Activated naive CD8-positive, alpha-beta T cell treated with anti-CD3 and anti-CD28 coated beads, Interleukin-2, amount 10 ng/mL, durations not matched to agents 7 days and 5 days (primary cell): ENCODE measurements at places on chromosomes 2 and 18. TPM values are rescaled to one million over a fixed set of nuclear protein-coding genes. Genes with fewer than 3 reads are reported as not detected.

Gene DHRS9
- 0.34 TPM for total RNA-seq

Gene EHD3
- total RNA-seq: 1.5 TPM

- no peak for DNase-seq
These were observed 104.5 kb downstream of the DGKD start for GRCh38 chr2:233458826-233459225.

GRCh38 chr2:237574467-237574866, 8.1 kb downstream of the PRLH start:
- no peak for DNase-seq

DNA sequence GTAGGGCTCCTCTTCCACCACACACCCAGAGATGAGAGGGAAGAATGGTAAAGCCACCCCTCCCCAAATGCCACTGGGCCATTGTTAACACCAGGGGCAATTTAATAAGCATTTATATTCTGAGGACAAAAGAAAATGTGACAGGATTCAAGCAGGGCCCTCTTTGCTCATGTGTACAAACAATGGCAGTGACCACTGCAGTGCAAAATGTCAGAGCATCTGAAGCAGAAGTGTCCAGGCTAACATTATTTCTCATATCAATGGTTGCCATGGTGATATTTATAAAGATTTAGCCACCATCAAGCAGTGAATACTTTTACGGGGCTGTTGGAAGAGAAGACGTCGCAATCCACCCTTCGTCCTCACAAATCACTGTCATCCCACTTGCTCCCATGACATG, 10.8 kb upstream of the EPB41L3 start:
- DNase-seq: no peak

- DNase-seq: no peak
These were observed 360.7 kb upstream of the CWC22 start for GRCh38 chr2:180367815-180368214.

DNA sequence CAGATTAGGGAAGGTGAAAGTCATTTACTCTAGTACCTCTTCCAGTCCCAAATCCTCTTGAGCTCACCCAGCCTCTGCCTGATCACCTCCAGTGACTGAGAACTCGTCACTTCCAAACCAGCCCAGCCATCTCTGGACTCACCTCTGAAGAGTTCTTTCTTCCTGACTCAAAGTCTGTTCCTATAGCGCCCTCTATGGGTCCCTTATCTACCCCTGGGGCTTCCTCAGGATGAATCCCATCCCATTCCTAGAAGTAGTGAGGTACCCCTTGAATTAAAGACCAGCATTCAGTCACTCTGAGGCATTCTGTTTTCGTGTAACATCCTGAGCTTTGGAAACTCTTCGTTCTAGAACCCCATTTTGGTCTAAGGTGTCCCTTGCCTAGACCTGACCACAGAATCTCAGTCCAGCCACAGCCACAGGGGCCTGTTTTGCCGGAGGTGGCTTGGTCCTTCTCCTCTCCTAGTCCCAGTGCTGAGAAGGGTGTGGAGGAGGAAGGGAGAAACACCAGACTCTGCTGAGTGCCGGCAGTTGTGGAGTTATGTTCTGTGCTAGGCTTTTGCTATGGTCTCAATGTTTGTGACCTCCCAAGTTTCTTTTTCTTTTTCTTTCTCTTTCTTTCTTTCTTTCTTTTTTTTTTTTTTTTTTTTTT, 32.7 kb downstream of the SIX3 start:
- no peak for DNase-seq
